Dermis blood vessel endothelial cell (primary cell): ENCODE measurements at places on chromosomes 11 and 22. TPM values are rescaled to one million over a fixed set of nuclear protein-coding genes. Genes with fewer than 3 reads are reported as not detected.
A peak's percentile ranks its signal among the peaks of the same experiment; 100 is the strongest.

CD6 gene
- not detected in 2 replicates for total RNA-seq

DNA sequence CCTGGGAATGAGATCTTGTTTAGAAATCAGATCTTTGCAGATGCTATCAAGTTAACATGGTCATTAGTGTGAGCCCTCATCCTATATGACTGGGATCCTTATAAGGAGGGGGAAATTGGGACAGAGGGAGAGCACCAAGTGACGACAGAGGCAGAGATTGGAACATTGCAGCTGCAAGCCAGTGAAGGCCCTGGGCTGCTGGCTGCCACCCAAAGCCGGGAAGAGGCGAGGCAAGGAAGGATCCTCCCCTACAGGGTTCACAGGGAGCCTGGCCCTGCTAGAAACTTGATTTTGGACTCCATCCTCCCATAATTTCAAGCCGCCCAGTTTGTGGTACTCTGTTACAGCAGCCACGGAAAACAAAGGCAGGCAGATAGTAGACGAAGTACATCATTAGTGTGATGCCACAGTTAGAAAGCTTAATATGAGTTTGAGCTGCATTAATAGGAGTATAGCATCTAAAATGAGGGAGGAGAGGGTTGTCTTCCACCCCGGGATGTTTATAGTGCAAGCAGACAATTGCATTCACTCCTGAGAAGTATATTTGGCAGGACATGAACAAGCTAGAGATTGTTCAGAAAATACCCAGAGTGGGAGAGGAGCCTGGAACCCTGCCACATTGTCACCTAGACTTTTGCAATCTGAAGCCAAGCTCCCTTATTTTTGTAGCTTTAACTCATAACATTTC is 56.8 kb upstream of the CLMP start:
- DNase-seq = no peak

OR10D3 gene
- total RNA-seq = not detected in 2 replicates

ARHGAP42 gene
- total RNA-seq = 6.0 and 13.4 TPM in 2 replicates

DNA sequence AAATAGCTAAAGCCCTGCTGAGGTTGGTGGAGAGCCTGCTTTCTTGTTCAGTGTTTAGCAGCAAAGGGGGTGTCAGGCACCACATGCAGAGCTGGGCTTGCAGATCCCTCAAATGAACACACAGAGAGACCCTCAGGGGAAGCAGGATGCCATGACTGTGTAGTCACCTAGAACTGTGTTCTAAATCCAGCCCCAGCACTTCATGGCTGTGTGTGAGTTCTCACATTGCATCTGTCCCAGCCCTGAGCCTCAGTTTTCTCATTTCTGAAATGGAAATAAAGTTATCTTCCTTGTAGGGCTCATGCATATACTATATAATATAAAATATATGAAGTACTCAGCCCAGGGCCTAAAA is 47.1 kb downstream of the CWC15 start:
- no peak for DNase-seq

CHRM4 gene
- 0.09 and 0.17 TPM in 2 replicates for total RNA-seq

GRCh38 chr22:41110968-41111367 is 18.6 kb downstream of the EP300 start:
- DNase-seq = no peak

DNA sequence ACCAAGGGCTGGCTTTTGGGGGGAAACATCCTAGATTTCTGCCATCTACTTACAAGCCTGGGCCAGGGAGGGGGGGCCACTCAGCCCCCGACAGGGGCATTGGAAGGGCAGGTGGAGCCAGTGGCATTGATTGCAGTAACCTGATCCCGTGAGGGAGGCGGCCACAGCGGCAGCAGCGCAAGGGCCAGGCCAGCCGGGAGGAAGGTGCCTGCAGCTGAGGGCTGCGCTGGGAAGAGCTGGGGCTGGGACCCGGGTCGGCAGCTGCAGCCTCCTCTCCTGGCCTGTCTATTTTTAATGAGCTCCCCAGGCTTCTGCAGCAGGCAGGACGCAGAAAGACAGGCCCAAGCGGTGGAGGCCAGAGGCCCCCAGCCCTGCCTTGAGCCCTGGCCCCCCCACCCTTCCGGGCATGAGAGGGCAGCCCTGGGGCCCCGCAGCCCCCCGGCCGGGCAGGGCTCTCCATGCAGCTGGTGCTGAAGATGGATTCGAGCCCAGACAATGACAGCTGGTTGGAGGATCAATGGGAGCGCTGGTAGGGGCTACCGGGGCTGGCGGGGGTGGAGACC is 10.6 kb downstream of the FREY1 start:
- DNase-seq = no peak

DNA sequence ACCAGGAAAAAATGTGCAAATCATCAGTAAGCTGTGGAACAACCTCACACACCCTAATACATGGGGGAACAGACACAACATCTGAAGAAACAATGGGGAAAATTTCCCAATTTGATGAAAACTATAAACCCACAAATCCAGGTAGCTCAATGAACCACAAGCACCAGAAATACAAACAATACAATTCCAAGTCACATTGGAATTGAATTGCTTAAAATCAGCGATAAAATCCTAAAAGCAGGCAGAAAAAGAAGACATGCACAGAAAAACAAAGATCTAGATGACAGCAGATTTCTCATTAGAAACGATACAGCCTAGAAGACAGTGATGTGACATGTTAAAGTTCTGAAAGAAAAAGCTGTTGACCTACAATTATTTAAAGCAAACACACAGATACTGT is 32.0 kb downstream of the DGCR2 start:
- DNase-seq = no peak

DNA sequence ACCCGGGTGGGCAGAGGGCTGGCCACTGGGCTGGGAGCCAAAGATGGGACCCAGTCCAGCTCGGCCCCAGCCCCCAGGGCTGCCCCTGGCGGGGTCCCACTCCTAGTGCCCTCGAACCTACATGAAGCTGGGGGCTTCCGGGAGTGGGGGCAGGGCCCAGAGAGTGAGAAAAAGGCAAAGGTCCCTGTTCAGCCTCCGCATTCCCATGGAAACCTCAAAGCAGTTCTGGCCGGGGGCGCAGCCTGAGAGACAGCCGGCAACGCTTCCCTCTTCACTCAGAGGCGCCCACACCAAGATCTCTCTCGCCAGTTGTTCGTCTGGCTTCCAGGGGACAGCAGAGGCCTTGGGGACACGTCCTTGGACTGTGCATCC is 22.4 kb upstream of the ARHGAP8 start:
- DNase-seq = no peak

DNA sequence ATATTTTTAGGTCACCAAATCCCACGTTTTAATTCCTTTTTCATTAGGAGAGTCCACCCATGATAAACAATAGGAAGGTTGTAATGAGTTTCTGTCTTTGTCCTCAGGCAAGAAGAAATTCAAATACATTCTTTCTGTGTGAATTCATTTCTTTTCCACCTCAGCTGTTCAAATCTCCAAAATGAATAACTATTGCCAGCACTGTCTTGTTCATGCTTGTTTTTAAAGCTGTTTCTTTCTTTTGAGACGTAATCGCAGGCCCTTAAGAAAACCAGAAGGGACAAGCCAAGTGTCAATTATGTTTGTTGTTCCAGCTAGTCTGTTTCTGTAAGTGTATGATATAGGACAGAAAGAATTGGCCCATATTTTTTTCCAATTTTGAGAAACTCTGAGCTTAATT is 20.2 kb downstream of the MMP27 start:
- no peak for DNase-seq

- DNase-seq = no peak
Observed at GRCh38 chr22:40042312-40042711, 47.6 kb downstream of the FAM83F start.

DNA sequence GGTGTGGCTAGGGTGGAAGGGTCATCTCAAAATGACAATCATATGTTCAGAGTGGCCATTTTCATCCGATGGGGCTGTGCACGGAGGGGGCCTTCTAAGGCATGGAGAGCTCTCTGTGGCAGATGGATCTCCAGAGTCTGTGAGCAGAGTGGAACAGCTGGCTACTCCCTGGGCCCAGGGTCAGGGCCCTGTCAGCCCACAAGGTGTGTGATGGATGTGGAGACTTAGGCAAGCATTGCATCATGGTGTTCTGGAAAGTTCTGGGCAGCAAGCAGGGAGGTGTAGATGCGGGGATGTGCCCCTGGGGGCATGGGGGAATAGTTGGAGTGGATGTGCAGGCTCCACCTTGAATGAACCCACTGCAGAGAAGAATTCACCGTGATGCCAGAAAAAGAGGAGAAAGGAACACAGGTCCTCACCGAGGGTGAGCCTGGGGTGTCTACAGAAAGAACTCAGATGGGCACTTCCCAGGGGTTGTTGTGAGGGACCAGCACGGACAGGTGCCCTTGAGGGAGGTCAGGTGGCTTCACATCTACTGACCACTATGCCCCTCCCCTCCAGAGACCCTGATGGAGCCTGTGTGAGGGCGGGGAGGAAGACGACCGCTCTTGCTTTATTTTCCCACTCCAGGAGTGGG is 51.1 kb downstream of the CHRDL2 start:
- DNase-seq = no peak

- no peak for DNase-seq
Observed at GRCh38 chr11:16404781-16405285, 48.5 kb upstream of the SOX6 start.

GRCh38 chr11:20310137-20310536 is 53.4 kb upstream of the HTATIP2 start:
- peak; percentile 3 for DNase-seq

RANGAP1 gene
- total RNA-seq = 84.2 and 106 TPM in 2 replicates

DNA sequence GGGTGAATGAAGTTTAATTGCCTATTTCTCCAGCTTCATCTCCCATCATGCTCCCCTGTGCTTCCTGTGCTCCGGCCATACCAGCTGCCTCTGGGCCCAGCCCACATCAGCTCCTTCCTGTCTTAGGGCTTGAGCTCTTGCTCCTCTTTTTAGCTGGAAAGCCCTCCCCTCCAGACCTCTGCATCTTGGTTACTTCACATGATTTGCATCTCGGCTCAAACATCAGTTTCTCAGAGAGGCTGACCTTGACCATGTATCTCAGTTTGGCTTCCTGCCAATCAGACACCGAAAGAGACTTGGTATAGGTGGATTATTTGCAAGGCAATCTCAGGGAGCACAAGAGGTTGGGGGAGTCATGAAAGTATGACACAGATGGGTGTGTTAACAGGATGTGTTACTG is 73.2 kb upstream of the TIMP3 start:
- DNase-seq = no peak

- no peak for DNase-seq
Observed at GRCh38 chr11:67534070-67534679, 10.9 kb upstream of the CABP2 start.

DNA sequence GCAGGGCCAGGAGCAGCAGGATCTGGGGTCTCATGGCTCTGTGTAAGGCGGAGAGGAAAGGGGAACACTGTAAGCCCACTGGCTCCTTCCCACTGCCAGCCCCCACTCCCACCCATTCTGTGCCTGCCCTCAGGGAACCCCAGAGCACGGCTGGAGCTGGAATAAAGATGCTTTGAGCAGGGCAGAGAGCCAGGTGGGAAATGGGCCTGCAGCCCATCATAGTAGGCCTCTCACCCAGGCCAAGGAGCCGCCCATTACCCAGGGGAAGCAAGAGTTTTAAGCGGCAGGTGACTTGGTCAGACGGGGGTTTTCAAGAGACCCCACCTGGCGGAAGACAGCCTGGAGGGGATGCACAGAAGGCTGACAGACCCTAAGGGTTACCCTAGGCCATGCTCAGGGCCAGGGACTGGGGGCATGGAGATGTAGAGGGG is 4.6 kb downstream of the LRRC32 start:
- no peak for DNase-seq

APOBEC3A gene
- not detected in 2 replicates for total RNA-seq

GRCh38 chr11:111729071-111729830 is 36.9 kb downstream of the PPP2R1B start:
- peak; percentile 44 for DNase-seq

SNX32 gene
- total RNA-seq = 0.17 and 0.33 TPM in 2 replicates

KCNC1 gene
- total RNA-seq = not detected in 2 replicates

- DNase-seq = no peak
Observed at GRCh38 chr22:36763576-36763975, 12.3 kb downstream of the IFT27 start.

CRYBB2 gene
- not detected in 2 replicates for total RNA-seq

GRCh38 chr11:134532131-134532920 is 120.3 kb upstream of the B3GAT1 start:
- DNase-seq = no peak

- DNase-seq = peak; percentile 32
Observed at GRCh38 chr11:19241260-19242178, 774 bp upstream of the E2F8 start.

DNA sequence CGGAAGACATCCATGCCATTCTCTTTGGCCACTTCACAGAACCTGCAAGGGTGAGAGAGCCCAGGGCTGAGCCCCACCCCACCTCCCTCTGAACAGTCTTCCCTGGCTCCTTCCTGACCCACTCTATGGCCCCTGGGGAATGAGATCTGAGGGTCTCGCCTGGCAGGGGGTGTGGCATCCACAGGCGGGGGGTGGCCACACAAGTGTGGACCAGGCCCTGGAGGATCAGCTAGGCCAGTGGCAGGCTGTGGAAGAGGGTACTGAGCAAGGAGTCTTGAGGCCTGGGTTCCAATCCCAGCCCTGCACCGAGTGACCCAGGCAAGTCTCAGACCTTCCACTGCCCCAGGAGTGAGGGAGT is 5.6 kb upstream of the LRFN4 start:
- no peak for DNase-seq

DNA sequence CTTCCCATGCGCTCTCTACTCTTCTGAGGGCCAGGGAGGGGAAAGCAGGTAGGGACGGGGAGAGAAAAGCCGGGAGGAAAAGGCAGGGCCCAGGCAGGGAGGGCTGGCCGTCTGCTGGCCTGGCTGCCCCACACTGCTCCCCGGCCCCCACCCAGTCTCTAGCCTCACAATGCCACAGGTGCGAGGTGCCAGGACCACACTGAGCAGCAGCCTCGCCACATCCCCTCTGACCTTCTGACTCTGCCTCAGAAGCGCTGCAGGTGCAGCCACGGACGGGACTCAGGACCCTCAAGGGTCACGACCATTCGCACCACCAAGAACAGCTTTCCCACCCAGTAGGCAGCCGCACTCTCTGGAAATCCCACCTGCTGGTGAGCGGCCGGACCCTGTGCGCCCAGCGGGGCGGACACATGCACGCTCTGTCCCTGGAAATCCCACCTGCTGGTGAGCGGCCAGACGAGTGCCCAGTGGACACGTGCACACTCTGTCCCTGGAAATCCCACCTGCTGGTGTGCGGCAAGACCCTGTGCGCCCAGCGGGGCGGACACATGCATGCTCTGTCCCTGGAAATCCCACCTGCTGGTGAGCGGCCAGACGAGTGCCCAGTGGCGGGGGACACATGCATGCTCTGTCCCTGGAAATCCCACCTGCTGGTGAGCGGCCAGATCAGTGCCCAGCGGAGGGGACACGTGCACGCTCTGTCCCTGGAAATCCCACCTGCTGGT is 20.1 kb downstream of the TOLLIP start:
- DNase-seq = no peak

APOBEC3B gene
- under 0.01 and 2.5 TPM in 2 replicates for total RNA-seq

SGSM1 gene
- total RNA-seq = 4.1 and 7.2 TPM in 2 replicates

C11orf24 gene
- total RNA-seq = 3.9 and 10.0 TPM in 2 replicates

GRCh38 chr22:36741968-36742367 is 34.0 kb downstream of the IFT27 start:
- no peak for DNase-seq
